Hematopoietic multipotent progenitor cell treated with erythropoietin and hydrocortisone succinate and interleukin-3 and kit ligand, for 4 days (in vitro differentiated cells): ENCODE measurements at places on chromosomes 11 and 22.

DNA sequence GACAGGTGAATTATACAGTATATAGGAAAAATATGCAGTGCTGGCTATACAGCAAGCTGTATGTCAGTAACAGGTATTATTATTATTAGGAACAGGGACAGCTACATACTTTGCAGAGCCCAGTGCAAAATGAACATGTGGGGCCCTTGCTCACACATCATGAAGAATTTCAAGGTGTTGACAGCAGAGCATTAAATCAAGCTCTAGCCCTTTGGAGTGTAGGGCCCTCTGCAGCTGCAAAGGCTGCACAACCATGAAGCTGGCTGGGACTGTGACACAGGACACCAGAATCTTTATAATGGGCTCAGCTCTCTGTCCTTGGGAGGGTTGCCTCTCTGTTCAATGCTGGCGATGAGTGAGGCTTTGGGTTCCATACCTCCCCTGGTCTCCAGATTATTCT is 44.9 kb upstream of the DAGLA start:
- no peak for DNase-seq

DNA sequence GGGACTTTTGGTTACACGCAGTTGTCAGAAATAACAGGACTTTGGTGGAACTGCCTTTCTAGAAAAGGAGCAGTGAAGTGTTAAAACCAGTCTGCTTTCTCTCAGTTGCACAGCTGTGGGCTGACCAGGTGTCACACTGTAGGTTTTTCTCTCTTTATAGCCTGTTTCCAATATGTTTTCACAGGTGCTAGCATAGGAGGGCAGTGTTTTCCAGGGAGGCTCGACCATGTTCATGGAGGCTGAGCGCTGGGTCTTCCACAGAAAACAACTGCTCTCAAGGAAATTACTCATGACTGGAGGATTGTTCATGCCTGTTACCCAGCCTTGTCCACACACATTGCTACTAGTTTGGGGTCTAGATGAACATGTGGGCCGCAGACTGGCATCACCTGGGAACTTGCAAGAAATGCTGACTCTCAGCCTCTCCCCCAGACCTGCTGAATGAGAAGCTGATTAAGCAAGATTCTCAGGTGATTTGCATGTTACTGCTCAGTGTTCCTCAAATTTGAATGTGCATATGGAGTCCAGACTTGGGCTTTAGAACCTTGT is 157.7 kb downstream of the MAML2 start:
- no peak for DNase-seq

GRCh38 chr11:66075273-66075672 is 5.2 kb downstream of the PACS1 start:
- no peak for DNase-seq

GRCh38 chr11:119907878-119908572 is 179.0 kb upstream of the NECTIN1 start:
- DNase-seq = peak; percentile 24

DNA sequence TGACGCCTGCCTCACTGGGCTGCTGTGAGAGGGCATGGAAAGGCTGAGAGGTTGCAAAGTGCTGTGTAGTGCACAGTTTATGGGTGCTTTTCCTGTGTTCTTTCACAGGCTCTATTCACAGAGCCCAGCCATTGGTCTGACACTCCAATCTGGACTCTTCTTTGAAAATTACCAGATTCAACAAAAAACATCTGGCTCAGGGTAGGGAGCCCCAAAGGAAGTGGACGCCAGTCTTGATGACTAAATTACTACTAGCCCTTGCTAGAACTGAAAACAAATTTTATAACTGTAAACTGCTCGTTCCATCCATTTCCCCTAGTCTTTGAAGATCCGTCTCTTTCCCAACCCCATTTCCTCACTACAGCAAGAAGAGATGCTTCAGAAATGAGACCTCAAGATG is 178.6 kb downstream of the TENM4 start:
- DNase-seq = no peak

- no peak for DNase-seq
Observed at GRCh38 chr11:61844909-61845565, 16.9 kb downstream of the FADS2 start.

DNA sequence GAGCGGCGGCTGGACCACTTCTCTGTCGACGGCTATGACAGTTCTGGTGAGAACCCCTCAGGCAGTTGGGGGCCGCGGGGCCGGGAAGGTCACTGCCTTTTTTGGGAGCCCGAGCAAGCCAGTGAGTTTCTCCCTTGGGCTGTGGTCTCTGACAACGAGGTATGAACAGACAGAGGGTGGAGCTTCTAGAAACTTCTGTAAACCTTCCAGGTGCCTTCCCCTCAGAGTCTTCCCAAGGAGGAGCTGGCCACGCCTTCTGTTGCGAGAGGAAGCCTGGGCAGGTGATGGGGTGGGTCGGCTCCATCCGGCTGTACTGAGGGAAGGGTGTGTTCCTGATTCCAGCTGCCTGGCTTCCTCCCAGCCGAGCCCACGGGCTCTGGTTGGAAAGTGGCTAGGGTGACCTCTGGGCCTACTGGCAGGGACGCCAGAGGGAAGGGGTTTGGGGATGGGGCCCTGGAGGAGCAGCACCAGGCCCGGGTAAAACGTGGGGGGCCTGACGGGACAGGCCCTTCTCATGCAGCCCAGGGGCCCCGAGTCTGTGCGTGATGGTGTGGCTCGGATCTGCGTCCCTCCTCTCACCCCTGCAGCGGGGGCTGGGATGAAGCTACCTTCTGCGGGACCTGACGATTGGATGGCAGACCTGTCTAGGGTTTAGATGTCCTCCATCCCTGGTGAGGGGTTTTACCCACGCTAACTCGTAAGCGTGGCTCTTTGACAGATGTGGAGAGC is 110.8 kb downstream of the KCNQ1OT1 start:
- DNase-seq = no peak

GRCh38 chr11:69664103-69664775 is 10.9 kb downstream of the LTO1 start:
- DNase-seq = no peak

DNA sequence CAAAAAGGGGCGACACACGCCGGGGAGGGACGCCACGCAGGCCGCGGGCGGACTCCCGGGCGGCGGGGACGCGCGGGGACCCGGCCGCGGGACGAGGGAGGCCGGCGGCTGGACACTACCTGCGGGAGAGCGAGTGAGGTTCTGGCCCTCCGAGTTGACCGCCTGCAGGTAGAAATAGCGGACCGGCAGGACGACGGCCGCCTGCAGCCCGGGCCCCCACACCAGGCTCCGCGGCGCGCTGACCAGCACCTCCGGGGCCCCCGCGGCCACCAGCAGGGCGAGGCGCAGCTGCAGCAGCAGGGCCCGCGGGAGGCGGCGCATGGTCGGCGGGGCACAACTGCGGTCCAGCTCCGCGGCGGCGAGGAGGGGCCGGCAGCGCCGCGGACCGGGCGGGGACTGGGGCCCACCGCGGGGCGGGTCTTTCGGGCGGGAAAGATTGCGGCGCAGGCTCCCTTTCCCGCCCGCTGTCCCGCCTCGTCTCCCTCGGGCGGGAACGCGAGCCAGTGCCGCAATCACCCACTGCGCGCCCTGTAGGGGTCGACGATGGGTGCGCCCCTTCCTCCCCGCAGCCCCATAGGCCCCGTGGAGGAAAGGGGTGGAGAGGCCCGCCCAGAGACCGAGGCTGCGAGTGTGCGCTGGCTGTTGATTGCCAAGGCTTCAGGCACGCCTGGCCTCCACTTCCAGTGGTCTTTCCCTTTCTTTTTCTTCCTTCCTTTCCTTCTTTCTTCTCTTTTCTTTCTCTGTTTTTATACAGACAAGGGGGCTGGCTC is at the start of gene POGLUT3:
POGLUT3 (minus strand) TSS at position 339 of the 770 bp plus-strand sequence; CDS start at position 321, 18 bp downstream.
- peak; percentile 84 for DNase-seq

- DNase-seq = peak; percentile 96
Observed at GRCh38 chr11:57395905-57396623, 5.6 kb upstream of the PRG2 start.

DNA sequence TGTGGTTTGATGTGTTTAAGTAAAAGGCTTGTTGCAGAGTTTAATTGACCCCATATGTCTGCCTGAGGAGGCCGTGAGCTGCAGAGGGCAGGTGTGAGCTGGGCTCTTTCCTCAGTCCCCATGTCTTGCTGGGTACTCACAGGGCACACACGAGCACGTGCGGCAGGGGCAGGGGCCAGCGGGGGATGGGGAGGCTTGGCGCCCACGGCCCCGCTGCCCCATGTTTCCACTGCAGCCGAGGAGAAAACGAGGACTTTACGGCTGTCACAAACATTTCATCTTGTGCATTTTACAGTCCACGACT is 24.7 kb upstream of the CCDC188 start:
- no peak for DNase-seq

- DNase-seq = no peak
Observed at GRCh38 chr11:64120951-64121569, 44.9 kb downstream of the MACROD1 start.

- DNase-seq = no peak
Observed at GRCh38 chr11:17692931-17693330, 26.4 kb upstream of the MYOD1 start.

DNA sequence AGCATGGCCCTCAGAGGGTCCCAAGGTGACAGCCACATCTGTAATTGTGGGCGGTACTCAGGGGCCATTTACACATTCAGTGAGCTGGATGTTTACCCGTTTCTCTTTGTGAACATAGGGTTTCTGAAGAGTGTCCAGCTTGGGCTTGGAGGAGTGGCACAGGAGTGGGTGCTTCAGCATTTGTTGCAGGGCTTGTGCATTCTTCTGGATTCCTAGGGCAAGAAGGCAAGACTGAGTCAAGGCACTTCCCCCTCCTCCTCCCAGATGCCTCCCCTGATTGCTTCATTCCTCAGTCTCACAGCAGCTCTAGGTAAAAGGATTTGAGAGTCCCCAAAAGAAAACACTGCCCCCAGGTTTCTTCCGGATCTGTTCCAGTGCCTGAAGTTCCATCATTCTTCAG is 95.4 kb downstream of the RNF169 start:
- no peak for DNase-seq

GRCh38 chr11:109978895-109979294 is 114.3 kb upstream of the ZC3H12C start:
- no peak for DNase-seq

DNA sequence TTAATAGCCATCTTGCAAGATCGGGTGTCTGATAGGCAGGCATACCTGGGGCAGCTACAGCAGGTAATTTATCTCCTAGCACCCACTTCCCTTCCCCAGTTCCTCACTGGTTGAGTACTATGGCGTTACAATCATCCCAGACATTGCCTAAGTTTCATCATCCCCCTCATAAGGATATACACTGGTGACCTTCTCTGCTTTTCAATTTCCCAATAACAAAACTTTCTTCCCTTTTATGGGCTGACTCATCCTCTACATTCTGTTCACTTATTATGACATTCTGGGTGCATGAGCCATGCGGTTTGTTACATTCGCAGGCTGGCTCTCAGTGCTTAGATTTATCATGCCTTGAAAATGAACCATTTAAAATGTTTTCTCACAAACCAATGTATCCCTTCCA is 5.0 kb upstream of the MRPL11 start:
- peak; percentile 48 for DNase-seq

DNA sequence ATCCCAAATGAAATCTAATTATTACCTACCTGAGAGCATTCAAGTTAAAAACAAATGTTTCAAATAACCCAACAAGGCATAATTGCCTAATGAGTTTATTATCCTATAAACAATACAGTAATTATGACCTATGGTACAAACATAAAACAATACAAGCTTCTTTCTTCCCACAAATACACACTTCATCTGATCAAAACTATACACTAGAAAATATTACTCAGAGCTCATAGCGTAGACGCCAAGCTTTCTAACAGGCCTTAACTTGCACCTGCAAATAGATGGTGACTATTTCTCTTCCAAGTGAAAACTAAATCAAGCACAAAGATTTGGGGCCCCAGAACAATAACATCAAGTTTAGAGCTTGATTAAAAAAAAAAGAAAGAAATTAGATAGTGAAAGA is 78.1 kb downstream of the SOX6 start:
- DNase-seq = no peak

DNA sequence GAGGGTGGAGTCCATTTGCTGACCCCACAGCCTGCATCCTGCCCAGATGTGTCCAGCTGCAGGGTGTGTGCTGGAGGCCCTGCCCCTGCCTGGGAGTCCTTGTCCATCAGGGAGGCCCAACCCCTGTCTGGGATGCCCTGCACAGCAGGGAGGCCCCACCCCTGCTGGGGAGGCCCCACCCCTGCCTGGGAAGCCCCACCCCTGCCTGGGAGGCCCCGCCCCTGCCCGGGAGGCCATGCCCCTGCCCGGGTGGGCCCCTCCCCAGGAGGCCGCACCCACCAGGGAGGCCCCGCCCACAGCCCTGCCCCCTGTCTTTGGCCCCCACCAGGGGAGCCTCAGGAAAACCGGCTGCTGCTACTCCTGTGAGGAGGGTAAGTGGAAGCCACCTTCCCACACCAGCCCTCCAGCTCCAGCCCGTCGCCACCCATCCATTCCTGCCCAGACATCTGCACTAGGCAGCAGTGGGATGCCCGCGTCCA is 37.2 kb downstream of the MUC5B start:
- peak; percentile 63 for DNase-seq

- DNase-seq = peak; percentile 65
Observed at GRCh38 chr11:67389477-67389876, 2.3 kb upstream of the RAD9A start.

GRCh38 chr11:67572747-67573419 is 10.7 kb upstream of the GSTP1 start:
- DNase-seq = peak; percentile 71

DNA sequence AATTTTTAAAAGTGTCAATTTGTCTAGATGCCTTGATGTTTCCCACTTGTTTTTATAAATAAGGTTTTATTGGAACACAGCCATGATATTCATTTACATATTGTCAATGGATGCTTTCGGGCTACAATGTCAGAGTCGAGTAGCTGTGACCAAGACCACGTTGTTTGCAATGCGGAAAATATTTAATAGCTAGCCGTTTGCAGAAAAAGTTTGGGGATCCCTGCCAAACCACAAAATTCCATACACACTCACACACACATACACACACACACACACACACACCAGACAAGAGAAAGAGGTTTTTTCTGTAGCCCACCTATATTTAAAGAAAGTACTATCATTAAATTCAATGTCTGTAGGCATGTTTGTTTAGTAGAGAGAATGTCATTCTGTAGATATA is 58.3 kb downstream of the TYR start:
- no peak for DNase-seq

GRCh38 chr11:2579315-2580060 is 120.3 kb downstream of the KCNQ1OT1 start:
- no peak for DNase-seq

DNA sequence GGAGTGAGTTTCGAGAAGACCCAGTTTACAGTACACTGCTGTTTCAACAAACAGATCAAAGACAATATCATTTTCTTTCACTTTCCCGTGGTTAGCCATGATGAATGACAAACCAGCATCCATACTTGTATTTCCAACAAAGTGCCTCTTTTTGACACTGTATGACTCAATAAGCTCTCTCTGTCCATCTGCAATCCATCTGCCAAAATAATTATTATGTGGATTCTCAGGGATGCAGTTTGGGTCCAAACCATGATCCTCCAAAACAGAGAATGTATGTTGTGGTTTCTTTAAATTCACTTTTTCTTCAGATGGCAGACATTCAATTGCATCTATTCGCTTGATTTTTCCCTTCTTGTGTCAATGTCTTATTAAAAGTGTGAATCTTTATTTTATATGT is 37.8 kb upstream of the RASD2 start:
- no peak for DNase-seq
